ENCODE measurements at places on chromosomes 1 and 21.

DNA sequence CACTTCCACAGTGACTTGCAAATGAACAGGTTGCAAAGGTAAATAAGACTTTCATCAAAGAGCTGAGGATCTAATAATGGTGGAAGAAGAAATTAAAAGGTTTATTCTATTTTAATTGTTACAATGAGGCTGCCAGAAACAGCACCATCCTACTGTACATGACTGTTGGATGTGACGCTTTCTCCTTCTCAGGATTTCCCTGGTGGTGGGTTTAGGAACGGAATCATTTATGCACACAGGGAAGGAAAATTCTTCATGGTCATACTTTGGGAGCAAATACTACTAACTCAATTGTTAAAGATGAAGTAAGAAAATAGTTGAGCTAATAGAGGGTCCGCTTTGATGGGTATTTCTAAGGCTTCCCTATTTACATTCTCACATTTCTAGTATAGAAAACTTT lies 22.2 kb upstream of the LYPLAL1 start:
- DNase-seq = no peak

- DNase-seq = no peak
Measured at GRCh38 chr1:166383635-166384346, 217.0 kb upstream of the FAM78B start.

DNA sequence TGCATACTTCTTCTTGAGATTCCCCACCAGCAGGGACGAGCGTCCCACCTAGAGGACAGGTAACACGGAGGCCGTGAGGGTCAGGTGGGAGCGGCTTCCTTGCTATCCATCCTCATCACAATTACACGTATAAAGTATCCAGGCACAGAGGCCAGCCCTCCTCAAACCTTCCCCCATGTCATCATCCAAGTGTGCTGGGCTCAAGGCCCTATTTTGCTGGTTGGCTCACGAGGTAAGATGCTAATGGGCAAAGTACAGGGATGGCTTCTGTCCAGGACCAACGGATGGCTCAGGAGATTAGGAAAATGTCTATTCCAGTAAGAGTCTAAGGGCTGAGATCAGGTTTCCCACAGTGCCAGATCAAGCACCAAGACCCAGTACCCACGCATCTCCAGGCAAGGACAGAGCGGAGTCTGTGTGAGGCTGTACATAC lies 11.5 kb upstream of the A3GALT2 start:
- no peak for DNase-seq

GRCh38 chr1:23422241-23422877 lies 2.2 kb downstream of the TCEA3 start:
- no peak for DNase-seq

GRCh38 chr21:14957836-14958235 lies 107.0 kb downstream of the NRIP1 start:
- DNase-seq = no peak

- no peak for DNase-seq
Measured at GRCh38 chr1:156493154-156493631, 7.4 kb downstream of the MEF2D start.

DNA sequence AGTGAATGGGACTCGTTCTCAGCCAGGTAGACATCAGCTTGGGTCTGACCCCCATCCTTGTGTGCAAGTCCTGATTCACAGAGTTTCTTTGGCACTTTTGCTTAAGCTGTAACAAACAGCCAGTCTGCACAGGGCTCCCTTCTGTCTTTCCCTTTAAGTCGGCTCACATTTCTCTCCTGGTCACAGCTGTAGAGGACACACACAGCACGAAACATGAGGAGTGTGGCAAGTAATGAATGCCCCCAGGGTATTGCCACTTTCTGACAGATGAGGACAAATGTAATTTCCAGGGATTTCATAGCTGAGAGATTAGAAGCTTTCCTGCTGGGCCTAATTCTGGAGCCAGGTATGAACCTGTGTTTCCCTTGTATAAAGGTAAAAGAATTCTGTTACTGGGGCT lies 423.5 kb downstream of the KIF26B start:
- no peak for DNase-seq

Measured in progenitor cell of endocrine pancreas (in vitro differentiated cells).